ENCODE measurements at places on chromosomes 1 and 21.

DNA sequence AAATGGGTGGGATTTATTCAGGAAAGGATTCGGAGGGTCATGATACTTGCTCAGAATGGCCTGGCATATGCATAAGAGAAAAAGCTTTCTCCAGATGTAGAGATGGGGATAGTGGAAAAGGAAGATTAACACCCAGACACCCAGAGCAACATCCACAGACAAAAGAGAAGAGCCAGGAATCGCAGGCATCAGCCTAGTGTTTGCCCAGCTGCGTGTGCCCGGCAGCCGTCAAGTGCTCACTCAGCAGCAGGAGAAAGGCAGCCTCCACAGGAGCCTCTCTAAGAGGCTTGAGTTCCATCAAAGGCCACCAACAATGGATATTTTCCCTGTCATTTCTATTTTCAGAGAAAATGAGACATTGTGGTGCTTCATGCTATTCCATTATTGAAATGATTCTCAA, 54.7 kb downstream of the NTPCR start:
- no peak for DNase-seq

GRCh38 chr1:244314921-244315559, 136.7 kb downstream of the ADSS2 start:
- no peak for DNase-seq

GRCh38 chr1:87044424-87044823, 130.0 kb downstream of the HS2ST1 start:
- DNase-seq: no peak

- DNase-seq: no peak
These were observed 47.8 kb downstream of the GPR88 start for GRCh38 chr1:100585786-100586185.

DNA sequence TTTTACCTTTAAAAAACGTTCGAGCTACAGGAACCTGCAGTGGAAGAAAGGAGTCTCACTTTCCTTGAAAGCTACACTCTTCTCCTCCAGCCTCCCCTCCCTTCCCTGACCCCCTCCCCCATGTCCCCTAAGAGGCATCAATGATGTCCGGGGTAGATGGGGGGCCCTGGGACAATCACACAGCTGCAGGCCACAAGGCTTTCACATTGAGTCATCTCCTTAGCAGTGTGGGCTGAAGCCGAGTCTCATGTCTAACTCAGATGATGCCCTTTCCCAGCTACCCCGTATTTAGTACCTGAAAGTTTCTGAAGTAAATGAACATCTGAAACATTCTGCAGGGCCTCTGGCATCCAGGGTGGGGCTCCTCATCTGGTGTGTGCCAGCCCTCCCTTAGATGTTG, 6.3 kb upstream of the GPR25 start:
- DNase-seq: no peak

DNA sequence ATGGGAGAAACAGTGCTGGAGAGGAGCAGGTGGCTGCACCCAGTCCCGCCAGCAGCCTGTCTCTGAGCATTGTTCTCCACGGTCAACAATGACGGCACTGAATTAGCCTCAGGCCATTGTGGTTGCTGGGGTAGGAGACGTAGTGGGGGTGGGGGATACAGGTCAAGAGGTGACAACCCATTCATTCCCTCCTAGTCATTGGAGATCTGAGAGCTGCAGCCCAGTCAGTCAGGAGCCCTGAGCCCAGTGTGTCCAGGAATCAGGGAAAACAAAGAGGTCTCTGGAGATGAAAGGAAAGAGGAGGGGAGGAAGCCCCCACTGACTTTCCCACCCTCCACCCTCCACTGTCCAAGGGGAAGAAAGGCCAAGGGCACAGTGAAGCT, 15.3 kb downstream of the SMIM12 start:
- no peak for DNase-seq

DNA sequence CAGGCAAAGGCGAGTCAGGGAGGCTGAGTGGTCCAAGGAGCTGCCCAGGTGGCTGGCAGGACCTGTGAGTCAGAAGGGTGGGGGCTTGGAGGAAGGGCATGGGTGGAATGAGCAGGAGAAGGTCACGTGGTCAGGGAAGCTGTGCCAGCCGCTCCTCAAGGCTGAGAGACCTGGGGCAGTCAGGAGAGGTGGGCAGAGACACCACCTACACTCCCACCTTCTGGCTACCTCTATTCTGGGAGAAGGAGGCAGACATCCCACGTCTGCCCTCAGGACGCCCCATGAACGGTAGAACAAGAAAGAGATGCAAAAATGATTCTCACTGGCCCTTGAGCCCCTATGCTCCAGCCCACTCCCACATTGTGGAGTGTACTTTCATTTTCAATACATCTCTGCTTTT, 151.8 kb upstream of the RAB4A start:
- DNase-seq: no peak

GRCh38 chr1:13751458-13751871, 51.5 kb downstream of the PRDM2 start:
- no peak for DNase-seq

- no peak for DNase-seq
These were observed 16.2 kb downstream of the CHRNB2 start for GRCh38 chr1:154583773-154584172.

DNA sequence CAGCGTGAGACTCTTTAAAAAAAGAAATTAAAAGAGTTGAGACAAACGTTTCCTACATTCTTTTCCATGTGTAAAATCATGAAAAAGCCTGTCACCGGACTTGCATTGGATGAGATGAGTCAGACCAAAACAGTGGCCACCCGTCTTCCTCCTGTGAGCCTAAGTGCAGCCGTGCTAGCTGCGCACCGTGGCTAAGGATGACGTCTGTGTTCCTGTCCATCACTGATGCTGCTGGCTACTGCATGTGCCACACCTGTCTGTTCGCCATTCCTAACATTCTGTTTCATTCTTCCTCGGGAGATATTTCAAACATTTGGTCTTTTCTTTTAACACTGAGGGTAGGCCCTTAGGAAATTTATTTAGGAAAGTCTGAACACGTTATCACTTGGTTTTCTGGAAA, 31.2 kb downstream of the IFNAR1 start:
- no peak for DNase-seq

GRCh38 chr1:40179496-40180089, 18.4 kb downstream of the RLF start:
- no peak for DNase-seq

GRCh38 chr1:184392779-184393522, 6.1 kb downstream of the C1orf21 start:
- DNase-seq: no peak

DNA sequence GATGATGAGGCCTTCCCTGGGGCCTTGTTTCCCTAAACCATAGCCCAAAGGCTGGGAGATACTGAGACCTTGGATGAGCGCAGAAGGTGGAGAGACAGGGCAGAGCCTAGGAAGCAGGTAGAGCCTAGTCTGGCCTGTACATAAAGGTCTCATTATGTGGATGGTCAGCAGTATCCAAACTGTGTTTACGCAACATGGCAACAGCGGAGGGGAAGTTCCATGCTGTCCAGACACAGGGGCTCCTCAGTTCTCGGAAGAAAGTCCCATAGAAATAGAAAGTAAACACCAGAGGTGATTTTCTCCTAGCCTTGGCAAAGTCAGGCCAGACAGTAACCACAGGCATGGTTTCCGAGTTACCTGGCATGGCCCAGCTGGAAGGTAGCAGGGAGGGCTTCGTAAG, 42.1 kb upstream of the MPZL1 start:
- DNase-seq: no peak

DNA sequence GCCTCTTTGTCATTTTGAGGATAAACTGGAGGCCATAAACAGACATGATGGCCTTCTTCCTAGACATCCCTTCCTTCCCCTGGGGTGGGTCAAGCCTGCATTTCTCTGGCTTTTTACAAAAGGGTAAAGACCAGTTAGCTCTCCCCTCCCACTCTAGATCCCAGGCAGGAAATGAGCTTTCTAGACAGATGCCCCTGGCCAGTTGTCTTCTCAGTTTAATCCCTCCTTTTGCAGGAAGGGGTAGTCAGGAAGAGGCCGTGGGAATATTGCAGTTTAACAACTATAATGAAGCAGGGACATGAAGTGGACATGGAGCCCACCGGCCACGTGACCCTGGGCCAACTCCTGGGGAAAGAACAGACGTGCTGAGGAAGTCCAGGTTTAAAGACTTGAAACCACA, 85.7 kb downstream of the NID1 start:
- no peak for DNase-seq

DNA sequence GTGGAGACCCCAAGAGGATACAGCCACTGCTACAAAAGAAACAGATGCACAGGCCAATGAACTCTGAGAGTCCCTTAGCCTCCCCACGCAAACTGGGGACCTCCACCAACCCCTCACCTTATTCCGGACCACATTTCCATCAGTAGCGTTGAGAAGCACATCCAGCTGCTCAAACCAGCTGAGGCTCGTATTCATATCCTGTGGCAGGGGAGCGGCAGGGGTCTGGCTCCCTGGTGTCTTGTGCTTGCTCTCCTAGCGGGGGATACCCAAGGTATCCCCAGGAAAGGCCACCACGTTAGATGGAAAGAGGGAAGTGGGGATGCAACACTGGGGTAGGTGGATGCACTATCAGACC, 481 bp downstream of the CCDC163 start:
- no peak for DNase-seq

DNA sequence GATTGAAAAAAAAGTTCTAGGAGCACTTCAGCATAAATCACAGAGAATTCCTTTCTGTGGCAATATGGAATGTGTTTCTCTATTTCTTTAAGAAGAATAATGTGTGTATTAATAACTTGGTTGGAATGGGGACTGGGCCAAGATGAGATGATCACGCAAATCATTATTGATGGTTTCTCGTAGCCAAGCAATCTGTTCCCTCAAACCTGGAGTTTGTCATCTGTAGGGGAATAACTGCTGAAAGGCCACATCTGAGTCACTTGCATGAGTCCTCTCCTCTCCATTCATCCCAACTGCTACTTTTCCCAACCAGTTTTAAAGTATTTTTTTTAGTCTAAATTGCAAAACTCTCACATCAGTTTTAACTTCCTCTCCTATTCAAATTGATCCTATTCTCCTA, 480.4 kb downstream of the PLPP3 start:
- DNase-seq: no peak

DNA sequence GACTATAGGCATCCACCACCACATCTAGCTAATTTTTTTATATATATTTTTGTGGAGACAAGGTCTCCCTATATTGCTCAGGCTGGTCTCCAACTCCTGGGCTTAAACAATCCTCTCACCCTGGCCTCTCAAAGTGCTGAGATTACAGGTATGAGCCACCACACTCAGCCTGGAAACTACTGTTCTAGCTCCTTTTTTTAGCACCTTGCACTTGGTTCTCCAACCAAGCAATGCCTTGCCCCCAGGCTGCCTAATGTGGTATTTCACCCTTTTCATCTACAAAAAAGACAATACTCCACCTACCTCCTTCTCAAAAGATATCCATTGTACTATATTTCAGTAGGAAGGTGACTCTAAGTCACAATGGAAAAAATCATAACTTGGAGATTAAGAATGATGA, 6.7 kb downstream of the ARNT start:
- DNase-seq: no peak

- DNase-seq: no peak
These were observed 18.4 kb upstream of the DESI2 start for GRCh38 chr1:244634546-244634945.

GRCh38 chr1:44024903-44025525, 6.2 kb downstream of the SLC6A9 start:
- DNase-seq: no peak

GRCh38 chr1:212125654-212126053, 90.1 kb downstream of the DTL start:
- no peak for DNase-seq

All from mesothelial cell of epicardium (in vitro differentiated cells).